ENCODE measurements at places on chromosomes 2 and 18.
A peak's percentile ranks its signal among the peaks of the same experiment; 100 is the strongest.

DNA sequence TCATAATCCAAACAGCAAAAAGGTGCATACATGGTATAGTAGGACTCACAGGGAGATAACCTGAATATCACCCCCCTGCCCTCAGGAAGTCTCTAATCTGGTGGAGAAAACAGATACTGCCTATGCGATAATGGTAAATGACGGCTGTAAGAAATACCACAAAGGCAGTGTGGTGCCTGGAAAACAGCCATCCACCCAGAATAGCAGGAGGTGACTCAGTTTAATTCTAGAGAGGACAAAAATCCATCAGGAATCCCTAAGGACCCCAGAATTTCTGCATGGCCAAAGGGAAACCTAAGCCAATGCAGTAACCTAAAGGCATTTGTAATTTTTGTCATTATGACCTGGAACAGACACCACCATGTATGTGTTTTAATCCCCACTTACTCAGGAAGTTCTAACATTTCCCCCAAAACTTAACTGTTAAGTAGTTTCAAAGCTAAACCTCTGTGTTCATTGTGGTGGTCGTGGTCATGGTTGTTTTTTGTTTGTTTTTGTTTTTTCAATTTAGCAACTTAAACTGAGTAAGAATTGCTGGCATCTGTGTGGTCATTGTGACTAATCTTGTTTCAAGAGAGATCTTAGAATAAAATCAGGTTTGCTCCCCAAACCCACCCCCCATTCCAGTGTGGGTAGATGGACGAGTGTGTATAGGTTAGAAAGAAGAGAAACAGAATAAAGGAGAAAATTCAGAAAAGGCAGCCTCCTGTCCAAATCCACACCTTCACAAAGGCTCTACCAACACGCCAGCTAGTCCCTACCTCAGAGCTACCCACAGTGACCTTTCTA lies 121.5 kb upstream of the CDCA7 start:
- DNase-seq = no peak

DNA sequence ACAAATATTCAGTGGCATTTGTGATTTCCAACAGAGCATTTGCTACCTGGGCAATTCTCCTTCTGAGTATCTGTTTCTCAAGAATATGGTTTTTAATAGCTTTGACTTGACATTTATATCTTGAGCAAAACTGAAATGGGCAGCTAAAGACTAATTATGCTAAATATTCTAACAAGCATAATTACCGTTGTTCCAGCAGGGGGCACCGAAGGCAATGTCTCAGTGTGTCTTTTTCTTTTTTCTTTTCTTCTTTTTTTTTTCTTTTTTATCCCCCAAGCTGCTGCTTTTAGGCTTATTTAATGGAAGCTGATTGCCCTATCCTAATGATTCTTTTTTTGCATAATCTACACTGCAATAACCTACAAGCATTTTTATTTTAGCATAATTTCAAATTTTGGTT lies 138.9 kb upstream of the NABP1 start:
- DNase-seq = no peak

DNA sequence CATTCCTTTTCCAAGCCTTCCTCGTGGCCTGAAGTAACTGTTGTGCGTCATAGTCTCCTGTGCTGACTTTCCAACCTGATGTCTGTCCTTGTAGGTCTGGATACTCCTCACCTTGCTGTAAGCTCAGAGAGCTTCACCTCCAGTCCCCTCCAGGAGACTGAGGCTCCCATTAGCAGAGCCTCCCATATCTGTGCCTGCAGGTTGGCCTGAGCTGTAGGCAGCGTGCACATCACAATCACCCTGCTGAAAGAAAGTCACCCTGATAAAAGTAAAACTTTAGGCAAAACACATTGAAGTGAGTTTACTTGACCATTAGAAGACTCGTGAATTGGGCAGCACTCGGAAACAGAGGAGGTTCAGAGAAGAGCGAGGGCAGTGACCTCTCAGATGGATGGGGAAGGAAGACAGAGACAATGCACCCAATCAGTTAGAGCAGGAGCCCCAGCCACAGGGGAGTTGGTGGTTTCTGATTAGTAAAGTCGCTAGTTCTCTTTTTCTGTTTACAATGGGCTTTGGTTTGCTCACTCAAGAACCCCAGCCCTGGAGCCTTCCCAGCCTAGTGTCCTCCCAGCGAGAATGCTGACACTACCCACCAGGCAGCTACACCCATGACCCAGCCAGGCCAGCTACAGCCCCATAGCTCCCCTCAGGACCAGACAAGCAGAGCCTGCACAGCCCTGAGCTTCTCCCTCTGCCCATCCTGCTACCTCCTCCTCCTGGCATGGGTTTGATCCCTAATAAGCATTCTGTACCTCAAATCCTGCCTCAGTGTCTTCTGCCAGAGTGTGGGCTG lies 12.1 kb upstream of the TPO start:
- DNase-seq = no peak

DNA sequence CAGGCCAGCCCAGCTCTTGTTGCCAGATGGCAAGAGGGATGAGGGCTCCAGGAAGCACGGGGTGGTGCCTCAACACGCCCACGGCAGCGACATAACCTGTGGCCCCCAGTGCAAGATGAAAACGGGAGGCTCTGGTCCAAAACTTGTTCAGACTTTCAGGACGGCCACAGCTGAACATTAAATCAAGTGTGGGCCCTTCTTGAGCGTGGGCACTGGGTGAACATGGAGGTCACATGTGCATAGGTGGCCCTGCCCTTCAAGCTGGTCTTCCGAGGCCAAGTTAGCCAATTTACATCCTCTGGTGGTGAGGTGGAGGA lies 77.5 kb downstream of the NDUFA10 start:
- no peak for DNase-seq

GRCh38 chr18:62610701-62611411 lies 88.0 kb downstream of the ZCCHC2 start:
- DNase-seq = peak; percentile 38

GRCh38 chr2:119821266-119821665 lies 61.5 kb downstream of the PTPN4 start:
- DNase-seq = no peak

DNA sequence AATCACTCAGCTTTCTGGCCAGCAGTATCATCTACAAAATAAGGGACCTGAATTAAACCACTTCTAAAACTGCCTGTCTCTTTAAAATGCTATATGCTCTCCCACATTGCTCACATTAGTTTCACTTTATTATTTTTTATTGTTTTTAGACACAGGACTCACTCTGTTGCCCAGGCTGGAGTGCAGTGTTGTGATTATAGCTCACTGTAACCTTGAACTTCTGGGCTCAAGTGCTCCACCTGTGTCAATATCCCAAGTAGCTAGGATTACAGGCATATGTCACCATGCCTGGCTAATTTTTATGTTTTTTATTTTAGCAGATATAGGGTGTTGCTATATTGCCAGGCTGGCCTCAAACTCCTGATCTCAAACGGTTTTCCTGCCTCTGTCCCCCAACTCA lies 591.3 kb upstream of the ZNF804A start:
- DNase-seq = no peak

- no peak for DNase-seq
Measured at GRCh38 chr18:60070631-60071030, 170.8 kb downstream of the PMAIP1 start.

- DNase-seq = no peak
Measured at GRCh38 chr2:127561371-127561770, 25.9 kb downstream of the MYO7B start.

Measured in pons (tissue), 1 donor.